ENCODE measurements at places on chromosomes 4 and X.
A peak's percentile ranks its signal among the peaks of the same experiment; 100 is the strongest.

DNA sequence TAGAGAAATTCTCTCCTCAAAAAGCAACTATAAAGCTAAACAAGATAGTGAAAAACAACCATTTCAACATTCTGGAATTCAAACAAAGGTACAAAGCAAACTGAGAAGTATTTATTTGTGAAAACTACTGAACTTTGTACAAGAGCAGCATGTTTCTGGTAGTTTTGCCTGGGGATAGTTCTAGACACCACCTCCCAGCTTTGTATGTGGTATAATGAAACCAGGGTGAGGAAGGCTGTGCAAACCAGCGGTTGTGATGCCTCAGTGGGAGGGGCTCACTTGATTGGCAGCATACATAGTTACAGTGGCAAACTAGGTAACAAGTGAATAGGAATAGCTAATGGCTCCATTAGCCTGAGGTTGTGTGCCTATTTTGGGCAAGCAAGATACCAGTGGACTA lies 18.6 kb upstream of the FRMD7 start:
- DNase-seq = no peak

DNA sequence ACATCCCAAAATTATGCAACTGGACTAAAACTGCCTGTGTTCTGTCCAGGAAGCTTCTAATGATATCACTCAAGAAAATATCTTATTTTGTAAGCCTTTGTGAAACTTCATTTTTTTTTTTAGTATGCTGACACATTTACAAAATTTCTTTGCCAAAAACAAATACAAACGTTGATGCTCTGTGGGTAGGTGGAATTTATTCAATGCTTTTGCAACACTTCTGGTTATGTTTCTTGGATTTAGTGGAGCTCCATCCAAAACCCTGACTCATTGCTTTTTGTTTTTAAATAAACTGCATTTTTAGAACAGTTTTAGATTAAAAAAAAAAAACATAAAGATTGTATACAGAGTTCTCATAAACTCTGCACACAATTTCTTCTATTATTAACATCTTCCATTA lies 250.9 kb upstream of the MAOA start:
- no peak for DNase-seq

DNA sequence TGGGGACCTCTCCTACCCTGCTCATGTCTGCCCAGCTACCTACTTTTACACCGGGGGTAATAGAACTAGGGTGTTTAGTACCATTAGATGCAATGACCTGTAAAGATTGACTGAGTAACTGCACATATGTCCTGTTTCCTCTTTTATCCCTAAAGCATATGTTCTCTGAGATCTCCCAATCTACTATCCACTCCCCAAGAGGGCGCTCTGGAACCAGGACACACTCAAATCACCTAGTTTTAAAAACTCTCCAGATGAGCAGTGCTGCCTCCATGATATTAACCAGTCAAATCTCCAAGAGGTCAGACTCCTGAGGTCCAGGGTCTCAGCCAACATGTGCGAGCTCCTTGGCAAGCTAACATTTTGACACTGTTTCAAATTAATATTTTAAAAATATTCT lies 87.0 kb upstream of the TSPAN5 start:
- peak; percentile 7 for DNase-seq

DNA sequence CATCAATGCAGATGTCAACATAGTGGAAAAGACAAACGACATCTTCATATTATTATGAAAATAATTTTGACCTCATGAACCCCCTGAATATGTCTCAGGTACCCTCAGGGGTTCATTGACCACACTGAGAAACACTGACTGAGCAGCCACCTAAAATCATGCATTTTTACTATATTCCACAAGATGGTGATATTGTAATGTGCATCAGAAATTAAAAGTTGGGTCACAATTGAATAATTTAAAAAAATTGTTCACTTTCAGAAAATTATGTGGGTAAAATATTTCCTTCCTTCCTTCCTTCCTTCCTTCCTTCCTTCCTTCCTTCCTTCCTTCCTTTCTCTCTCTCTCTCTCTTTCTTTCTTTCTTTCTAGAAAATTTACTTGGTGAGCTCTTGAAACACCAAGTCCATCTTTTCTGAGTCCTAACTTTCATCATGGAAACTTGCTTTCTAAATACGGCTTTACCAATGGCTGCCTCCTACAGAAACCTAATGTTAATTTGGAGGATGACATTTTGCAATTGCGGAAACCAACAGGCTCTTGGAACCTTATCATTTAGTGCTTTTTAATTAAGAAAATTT lies 103.6 kb downstream of the RTL3 start:
- DNase-seq = no peak

- no peak for DNase-seq
These were observed 18.1 kb upstream of the CHRNA9 start for GRCh38 chr4:40316782-40317635.

DNA sequence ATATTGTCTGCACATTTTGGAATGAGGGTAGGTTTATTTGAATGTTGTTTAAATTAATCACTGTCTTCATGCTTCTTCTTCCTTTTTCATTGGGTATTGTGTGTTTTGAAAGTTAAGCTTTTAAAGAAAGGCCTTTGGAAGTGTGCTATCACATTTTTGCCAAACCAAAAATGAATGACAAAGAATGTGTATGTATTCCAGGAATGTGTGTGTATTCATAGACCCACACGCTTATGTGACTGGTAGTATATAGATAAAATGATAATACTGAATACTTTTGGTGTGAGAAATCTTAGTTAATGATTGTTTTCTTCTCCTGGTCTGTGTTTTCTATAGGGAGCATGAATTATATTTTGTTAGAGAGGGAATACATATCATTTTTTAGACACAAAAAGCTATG lies 404.4 kb downstream of the TLL1 start:
- no peak for DNase-seq

- DNase-seq = no peak
These were observed 70.1 kb downstream of the SPANXN4 start for GRCh38 chrX:143095816-143096215.

- no peak for DNase-seq
These were observed 54.1 kb upstream of the SPRY1 start for GRCh38 chr4:123342498-123342897.

DNA sequence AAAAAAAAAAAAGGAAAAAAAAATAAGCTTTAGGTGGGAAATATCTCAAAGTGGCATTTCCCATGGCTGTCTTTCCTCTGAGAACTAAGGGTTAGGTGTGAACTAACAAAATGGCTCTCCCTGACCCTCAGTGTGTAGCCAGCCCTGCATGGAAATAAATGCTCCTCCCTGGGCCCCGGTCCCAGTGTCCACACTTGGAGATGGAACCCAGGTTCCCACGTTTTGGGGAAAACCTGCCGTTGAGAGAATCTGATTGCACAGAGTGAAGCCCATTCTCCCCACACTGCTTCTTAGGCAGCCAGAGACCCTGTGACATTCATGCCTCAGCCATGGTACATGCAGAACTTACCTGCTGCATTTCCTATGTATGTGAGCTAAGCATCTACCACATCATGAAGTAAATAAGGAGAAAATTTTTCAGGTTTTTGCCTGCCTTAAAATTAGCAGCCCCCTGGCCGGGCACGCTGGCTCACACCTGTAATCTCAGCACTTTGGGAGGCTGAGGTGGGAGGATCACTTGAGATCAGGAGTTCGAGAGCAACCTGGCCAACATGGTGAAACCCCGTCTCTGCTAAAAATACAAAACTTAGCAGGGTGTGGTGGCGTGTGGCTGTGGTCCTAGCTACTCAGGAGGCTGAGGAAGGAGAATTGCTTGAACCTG lies 34.5 kb downstream of the HTT-AS start:
- DNase-seq = no peak

DNA sequence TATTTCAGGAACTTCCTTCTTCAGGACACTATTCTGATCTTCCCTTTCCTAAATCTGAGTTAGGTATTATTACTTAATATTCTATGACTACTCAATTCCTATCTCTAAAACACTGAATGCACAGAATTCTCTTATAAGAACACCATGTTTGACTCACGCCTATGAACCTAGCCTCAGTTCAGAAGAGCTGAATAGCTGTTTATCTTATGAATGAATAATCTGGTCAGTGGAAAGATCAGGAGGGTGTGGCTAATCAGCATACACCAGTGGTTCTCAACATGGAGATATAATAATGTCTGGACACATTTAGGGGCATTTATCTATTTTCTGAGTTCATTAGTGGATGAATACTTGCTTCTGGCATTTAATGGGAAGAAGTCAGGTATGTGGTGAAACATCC lies 24.2 kb downstream of the EPHA5 start:
- no peak for DNase-seq

- no peak for DNase-seq
These were observed 72.2 kb upstream of the STOX2 start for GRCh38 chr4:183832776-183833450.

DNA sequence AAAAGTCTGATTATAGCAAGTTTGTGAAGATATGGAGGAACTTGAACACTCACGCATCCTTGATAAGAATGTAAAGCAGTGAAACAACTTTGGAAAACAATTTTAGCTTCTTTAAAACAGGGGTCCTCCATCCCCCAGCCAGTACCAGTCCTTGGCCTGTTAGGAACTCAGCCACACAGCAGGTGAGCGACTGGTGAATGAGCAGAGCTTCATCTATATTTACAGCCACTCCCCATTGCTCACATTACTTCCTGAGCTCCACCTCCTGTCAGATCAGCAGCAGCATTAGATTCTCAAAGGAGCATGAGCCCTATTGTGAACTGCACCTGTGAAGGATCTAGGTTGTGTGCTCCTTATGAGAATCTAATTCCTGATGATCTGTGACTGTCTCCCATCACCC lies 530.3 kb upstream of the PRKX start:
- DNase-seq = no peak

GRCh38 chr4:81237791-81238190 lies 22.8 kb upstream of the PRKG2 start:
- DNase-seq = no peak

DNA sequence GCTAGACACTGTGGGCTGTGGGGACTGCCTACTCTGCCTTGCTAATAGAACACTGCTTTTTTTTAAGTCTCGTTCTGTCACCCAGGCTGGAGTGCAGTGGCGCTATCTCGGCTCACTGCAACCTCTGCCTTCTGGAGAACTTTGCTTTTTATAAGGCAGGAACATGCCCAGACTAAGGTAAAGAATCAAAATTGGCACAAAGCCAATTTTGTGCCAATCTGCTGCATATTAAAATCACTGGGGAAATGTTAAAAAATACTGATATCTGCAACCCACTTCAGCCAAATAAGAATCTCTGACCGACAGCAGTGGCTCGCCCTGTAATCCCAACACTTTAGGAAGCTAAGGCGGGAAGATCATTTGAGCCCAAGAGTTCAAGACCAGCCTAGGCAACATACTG lies 36.5 kb upstream of the CEP135 start:
- DNase-seq = no peak

GRCh38 chr4:108433832-108434231 lies 186.5 kb upstream of the RPL34 start:
- no peak for DNase-seq

DNA sequence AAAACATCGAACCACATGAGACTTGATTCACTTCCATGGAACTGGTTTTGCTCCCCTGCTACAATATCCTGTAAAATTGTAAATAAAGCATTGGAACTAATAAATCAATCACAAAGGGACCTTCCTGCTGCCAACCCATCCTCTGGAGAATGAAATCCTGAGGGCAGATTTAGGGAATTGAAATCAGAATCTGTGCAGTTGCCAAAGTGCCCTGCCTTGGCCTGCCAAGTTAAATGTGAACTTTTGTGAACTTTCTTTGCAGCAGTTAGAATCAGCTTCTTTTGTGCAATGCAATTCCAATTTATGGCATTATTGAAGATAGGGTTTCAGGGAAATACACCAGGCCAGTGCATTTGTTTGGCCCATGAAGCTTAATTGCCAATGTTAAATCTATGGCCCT lies 263.1 kb downstream of the PTTG2 start:
- no peak for DNase-seq

- no peak for DNase-seq
These were observed 1347.1 kb upstream of the PABPC4L start for GRCh38 chr4:135548711-135549110.

GRCh38 chrX:74579597-74580198 lies 34.7 kb downstream of the RLIM start:
- no peak for DNase-seq

DNA sequence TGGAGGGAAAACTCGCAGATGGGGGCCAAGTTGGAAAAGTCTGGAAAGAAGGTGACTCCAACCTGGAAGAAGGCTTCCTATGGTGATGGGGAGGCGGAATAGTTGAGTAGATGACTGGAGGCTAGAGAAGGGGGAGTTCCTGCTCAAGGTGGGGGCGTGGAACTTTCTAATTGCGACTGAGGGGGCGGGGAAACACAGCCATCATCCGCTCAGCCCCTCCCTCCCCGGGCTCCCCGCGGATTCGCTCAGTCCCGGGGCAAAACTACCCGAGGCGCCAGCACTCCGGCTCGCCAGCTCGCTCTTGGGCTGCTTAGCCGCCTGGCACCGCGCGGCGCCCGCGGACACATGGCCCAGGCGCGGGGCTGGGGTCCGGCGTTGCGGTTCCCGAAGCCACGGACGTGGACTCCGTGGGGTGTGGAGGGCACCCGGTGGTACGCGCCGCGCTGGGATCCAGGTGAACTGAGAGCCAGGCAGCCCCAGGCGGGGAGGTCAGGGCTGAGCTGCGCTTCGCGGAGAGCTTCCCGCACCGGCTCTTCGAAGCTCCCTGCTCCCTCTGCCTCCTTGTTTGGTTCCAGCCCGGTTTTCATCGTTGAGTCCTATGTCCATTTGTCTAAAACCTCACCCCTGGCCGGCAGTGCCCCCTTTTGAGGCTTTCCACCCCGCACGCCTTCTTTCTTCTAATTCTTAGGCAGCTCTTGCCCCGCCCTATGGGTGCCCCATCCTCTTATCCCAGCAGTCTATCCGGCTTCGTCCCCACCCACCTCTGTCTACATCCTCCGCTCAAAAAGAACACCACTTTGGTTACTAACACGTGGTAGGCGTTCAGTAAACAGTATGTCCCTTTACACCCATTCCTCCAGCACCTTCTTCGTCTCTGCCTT lies 38.9 kb downstream of the STARD8 start:
- no peak for DNase-seq

DNA sequence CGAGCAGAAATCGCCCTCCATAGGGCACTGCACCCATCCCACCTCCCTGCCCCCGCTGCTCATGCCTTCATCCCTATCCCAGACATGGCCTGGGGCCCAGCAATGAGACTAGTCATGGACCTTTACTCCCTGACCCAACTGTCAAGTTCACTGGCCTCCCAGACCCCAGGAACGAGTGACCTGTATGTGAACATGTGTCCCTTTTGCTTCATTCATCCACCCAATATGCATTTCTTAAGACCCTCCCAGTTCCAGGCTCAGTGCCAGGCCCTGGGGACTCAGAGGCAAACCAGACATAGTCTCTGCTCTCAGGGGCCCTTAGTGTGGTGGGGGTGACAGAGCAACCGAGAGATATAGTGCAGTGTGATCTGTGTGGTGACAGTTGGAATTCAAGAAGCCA lies 67.0 kb downstream of the EFNB1 start:
- DNase-seq = no peak

DNA sequence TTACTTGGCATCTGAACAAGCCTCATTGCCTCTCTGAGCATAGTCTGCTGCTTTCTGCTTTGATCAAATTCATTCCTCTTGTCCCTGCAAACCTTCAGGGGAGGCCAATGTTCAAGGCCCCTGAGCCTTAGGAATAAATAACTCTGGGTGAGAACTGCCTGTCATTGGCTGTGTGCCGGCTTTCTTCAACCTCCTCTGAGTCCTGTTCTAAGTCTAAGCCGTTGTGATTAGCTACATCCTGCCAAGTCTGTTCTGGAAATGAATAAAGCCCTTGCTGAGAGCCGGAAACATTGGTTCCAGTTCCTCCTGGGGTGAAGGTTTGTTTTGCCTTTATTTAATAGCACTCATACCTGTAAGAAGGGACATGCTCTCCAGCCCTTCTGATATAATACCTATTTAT lies 13.8 kb downstream of the RNF4 start:
- no peak for DNase-seq

Measured in bone marrow (tissue), 2 donors.